Small intestine (tissue), 16 donors: ENCODE measurements at places on chromosomes 6 and 20.

DNA sequence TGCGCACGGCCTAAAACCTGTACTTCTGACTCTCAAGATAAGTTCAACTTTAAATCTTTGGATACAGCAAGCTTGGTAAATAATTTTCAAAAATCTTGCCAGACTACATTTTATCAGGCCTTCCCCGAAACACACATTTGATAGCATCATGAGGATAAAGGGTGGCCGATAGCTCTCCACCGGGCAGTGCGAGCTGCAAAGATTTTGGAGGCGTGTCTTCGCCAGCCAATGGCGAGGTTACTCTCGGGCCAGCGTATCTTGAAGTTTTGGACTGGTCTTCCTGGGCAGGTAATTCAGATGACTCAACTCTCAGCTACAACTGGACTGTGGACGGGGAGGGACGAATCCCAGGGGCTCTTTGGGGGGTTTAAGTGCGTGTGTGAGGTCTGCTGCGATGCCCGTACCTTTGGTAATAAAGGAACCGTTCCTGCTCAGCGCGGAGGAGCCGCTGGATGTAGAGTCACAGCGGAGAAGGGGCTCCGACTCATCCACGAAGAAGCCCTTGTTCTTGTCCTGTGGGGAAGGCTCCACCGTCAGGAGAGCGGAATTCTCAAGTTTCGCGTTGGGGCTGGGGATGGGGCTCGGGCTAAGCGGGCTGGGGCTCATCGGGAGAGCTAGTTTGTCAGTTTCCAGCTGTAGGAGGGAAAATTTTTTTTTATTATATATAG is 75.3 kb downstream of the TNFRSF21 start:
- peak; percentile 57 for DNase-seq

GRCh38 chr20:17228624-17229061 is 1.8 kb downstream of the PCSK2 start:
- no peak for DNase-seq

GRCh38 chr6:165770397-165771082 is 107.5 kb upstream of the PDE10A start:
- no peak for DNase-seq

DNA sequence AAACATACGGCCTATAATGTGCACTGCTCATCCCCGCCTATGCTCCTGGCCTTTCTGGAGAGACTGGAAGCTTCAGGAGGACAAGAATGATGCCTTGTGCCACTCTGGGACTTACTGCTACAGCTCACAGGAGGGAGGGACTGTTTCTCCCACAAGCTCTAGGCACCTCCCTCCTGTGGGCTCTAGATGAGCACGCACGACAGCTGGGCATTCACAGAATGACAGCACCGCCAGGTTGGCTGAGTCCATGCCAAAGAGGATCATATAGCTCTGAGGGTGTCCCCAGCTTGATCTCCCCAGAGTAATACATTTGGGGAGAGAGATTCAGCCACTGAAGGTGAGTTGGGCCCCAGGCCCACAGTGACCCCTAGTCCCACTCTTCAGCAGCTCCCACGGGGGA is 10.1 kb upstream of the PGC start:
- DNase-seq = no peak

DNA sequence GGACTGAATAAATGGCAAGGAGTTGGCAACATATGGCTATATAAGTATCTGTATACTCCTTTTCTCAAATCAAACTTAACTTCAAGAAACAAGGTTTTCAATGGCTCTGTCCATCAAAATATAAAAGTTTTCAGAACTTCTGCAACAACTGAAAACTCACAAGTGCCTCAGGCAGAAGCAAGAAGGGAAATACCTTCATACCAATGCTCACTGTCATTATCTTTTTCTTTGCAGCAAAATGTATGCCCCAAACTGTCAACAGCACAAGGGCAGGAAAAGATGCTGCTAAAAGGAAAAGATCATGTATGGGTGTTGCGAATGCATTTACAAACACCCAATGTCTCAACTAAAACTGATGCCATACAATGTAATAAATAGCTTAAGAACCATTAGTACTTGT is 45.9 kb downstream of the PTPRK start:
- no peak for DNase-seq

DNA sequence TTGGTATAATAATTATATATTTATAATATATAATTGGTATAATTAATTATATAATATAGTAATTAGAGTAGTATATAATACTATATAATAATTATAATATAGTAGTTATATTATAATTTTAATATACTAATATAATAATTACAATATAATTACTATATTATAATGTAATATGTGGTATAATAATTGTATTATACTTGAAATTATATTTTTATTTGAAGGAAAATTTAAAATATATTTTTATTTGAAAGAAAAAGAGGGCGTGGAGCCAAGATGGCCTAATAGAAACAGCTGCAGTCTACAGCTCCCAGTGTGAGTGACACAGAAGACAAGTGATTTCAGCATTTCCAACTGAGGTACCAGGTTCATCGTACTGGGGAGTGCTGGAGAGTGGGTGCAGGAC is 365.9 kb downstream of the MMUT start:
- DNase-seq = no peak

DNA sequence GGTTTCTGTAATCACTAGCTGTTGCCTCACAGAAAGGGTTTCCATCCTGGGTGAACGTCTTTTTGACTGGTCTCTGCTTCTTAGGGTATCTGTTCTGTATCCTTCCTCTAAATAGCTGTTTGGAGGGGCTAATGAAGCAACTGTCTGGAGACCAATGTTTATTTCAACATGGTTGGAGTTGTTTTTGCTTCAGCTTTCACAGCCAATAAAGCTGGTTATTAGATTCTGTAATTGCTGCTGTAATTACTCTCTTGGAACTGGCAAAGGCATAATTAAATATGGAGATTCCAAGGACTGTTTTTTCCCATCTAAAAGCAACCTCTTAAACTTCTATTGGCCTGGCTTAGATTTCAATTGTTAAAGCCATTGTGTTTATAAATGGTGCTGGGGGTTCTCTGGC is 31.9 kb downstream of the CHMP4B start:
- DNase-seq = no peak

DNA sequence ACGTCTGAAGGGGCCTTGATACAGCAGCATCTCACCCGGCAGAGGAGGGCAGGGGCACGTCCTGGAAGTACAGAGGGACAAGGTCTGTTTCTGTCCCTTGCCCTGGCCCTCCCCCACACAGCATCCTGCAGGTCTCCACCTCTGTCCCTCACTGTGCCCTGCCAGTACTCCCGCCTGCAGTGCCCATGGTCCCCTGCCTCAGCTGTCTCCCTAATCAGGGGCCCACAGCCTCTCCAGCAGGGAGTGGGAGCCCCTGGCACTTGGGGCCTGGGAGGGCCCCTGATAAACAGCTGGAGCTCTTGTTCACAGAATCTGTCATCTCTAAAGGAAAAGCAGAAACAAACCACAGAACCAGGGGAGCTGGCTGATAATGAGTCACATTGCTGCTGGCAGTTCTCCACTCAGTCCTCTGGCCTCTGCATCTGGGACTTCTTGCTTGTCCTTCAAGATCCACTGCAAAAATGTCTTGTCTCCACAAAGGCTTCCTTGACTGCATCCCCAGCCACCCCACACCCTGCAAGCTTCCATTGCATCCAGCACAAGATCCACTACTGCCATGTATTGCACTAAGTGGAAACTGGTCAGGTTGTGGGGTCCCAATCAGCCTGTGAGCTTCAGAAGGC is 33.2 kb upstream of the TAF8 start:
- DNase-seq = no peak

- no peak for DNase-seq
Measured at GRCh38 chr20:46050885-46051284, 21.9 kb downstream of the SLC12A5 start.

GRCh38 chr20:2108987-2109386 is 7.4 kb downstream of the STK35 start:
- DNase-seq = no peak

GRCh38 chr6:82331031-82331773 is 32.4 kb upstream of the TPBG start:
- no peak for DNase-seq

DNA sequence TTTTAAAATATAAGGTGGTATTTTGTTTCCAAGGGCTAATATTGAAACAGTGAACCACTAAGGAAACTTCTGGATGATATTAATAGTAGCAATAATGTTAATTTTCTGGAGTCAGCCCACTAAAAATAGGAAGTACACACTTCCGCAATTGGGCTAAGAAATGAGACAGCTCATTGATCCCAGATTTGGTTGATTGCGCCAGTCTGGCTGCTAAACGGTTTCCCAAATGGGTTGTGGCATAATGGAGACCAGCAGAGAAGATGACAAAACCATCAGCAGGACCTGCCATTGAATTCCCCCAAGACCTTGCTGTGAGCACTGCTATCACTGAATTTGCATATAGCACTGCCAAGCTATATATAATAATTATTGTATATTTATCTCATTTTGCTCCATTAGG is 71.2 kb upstream of the SGK1 start:
- DNase-seq = no peak

GRCh38 chr6:166417285-166417691 is 34.5 kb upstream of the MPC1 start:
- peak; percentile 59 for DNase-seq

- DNase-seq = no peak
Measured at GRCh38 chr6:14121936-14122344, 4.4 kb downstream of the CD83 start.

- no peak for DNase-seq
Measured at GRCh38 chr6:22756365-22756764, 187.0 kb downstream of the HDGFL1 start.

DNA sequence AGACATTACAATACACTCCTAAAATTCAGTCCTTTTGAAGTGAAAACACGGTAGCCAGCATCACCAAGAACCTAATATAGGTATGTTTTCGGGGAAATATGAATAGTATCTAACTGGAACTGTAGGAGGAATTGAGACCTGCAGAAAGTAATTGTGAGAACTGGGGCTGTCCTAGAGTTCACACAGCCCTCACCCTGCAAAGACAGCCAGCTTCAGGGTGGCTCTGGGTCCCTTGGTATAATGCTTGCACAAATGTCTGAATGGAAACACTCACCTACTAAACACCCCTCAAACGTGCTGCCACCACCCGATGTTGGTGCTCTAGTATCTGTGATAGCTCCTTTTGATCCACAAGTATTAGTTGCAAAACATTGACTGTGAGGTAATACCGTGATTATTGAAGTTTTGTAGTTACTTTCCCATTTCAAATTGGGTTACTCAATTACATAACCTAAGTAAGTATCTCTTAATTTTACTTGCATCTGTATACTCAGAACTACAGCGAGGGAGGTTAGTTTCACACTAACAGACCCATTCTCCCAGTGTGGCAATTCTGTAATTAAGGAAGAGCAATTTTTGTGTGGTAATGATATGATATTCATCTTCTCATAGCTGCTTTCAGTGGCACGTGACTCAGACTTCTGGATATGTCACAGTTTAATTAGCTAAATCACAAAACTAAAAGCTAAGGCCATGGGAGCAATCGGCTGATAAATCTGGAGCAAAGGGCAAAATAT is 129.5 kb downstream of the INSM1 start:
- DNase-seq = no peak

DNA sequence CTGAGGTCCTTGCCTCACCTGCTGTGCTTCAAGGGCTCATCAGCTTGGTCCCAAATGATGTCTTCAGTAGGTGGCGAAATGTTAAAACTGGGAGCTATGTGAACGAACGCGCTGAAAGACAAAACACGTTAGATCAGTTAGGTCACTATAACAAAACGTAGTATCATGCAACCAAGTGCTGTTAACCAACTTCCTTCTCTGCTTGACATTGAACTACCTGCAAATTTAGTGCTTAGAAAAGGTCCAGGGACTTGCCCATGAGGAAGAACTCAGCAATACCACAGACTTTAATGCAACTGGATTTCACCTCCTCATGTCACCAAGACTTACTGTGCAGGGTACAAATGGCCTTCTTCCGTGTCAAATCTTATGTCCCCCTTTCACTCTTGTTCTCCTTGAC is 24.8 kb downstream of the BACH2 start:
- DNase-seq = no peak

- DNase-seq = no peak
Measured at GRCh38 chr6:134077301-134077700, 24.9 kb upstream of the SLC2A12 start.

GRCh38 chr6:8557014-8557748 is 121.8 kb upstream of the SLC35B3 start:
- no peak for DNase-seq

GRCh38 chr6:91149956-91150705 is 563.3 kb upstream of the MAP3K7 start:
- DNase-seq = no peak

- peak; percentile 33 for DNase-seq
Measured at GRCh38 chr20:41567615-41568014, 50.6 kb downstream of the CHD6 start.

DNA sequence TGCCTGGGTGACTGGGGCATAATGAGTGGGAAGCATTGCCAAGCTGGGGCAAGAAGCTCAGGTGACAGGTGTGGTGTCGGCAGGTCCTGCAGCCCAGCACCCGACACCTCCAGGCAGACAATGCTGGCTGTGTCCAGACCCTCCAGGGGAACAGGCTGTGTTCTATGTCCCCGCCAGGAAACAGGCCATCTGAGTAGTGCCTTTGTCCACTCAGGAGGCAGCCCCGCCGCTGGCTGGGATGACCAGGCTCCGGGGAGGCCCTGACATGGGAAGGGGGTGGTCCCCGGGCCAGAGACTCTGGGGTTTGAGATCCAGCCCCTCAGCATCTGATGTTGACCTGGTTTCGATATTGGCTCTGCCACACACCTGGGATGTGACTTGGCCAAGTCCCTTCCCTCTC is 28.4 kb downstream of the SNPH start:
- no peak for DNase-seq

GRCh38 chr6:170223718-170224693 is 66.9 kb downstream of the DLL1 start:
- no peak for DNase-seq

DNA sequence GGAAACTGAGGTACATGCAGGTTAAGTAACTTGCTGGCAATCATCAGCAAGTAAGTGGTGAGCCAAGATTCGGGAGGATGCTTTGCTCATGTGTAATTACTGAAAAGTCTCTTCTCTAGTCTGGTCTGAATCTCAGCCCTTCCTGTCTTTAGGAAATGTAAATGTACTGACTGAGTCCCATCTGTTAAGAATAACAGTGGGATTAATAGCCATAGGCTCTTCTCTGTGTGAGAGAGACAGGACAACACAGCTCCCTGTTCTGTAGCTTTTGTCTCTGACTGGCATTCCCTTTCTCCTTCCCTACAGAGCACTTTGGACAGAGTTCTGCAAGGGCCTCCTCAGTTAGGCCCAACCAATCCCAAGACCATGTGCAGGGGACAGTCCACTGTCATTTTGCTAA is 131.3 kb upstream of the OGFRL1 start:
- no peak for DNase-seq

- no peak for DNase-seq
Measured at GRCh38 chr6:39929039-39929732, 5.1 kb downstream of the MOCS1 start.

DNA sequence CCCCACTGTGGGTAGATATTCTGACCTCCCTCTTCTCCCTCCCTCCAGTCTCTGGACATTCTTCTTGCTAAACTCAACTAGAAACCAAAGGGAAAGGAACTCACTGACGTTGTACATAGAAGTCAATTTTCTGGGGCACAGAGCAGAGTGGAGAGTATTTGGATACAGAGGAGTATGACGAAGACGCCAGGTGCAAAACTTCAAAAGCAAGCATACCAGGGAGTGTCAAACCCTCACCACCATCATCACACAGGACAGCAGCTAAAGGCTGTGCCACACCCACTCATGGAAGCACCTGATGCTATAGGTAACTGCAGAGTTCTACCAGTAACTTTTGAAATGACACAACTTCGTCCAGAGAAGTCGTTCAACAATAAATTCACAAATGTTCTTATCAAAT is 64.8 kb downstream of the FYN start:
- no peak for DNase-seq

GRCh38 chr6:123908797-123909196 is 105.1 kb downstream of the NKAIN2 start:
- no peak for DNase-seq
